ENCODE measurements at places on chromosomes 3 and 15.

GRCh38 chr3:177552051-177552450 is 354.8 kb upstream of the TBL1XR1 start:
- DNase-seq, result no peak

DNA sequence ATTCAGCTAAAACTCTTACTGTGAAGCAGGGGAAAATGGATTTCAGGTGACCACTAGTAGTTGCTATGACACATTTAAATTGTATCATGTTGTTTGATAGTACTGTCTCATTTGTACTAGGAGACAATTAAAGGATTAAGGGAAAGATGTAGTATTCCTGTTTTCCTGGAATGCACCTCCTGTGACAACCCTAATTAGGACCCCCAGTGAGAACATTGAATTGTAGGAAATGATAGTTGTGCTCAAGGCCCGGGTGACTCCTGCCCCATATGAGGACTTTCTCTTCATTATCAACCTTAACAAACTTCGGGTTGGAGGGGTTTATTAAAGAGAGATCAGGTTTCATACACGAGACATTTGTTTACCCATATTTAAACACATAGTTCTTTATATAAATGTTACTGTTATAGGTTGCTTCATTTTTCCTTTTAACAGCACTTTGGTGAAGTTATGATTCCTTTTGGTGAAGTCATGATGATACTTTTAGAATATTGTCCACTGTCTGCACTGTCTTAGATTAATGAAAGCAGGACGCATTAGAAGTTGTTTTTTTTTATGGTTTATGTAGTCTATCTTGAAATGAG is 392.6 kb upstream of the NAALADL2 start:
- DNase-seq, result no peak

GRCh38 chr15:57114070-57114469 is 195.6 kb downstream of the TCF12 start:
- no peak for DNase-seq

DNA sequence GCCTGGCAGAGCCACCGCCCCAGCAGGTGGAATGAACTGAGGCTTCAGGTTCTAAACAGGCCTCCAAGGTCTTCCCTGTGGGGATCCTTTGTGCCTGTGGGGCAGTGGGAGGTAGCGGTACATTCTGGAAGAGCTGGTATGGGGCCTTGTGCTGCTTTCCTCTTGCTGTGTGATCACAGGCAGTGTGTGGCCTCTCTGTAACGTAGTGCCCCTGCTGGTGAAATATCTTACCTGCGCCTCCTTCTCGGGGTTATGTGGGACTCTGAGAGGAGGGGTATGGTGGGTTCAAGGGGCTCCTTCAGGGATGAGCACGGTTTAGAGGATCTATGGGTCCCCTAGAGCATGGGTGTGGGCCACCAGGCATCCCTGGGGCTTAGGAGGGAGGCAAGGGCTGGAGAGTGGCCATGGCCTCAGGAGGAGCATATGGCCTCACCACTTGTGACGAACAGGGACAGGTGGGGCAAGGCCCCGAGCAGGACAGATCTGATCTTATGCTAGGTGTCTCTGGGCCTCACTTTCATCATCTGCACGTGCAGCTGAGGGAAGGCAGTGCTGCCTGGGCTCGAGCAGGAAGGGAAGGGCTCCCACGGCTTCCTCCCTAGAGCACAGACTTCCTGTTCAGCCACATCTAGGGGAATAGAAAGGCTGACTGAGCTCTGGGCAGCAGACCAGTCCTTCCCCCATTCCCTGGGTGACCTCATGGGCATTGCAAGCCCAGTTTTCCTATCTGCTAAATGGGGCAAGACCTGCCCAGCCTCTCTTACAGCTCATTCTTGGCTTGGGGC is 1.9 kb upstream of the ALS2CL start:
- peak; percentile 85 for DNase-seq

- DNase-seq, result peak; percentile 85
These were observed at the start of gene CFAP44 for GRCh38 chr3:113441051-113441770. TSS of gene CFAP44 (minus strand) at chr3:113441493. CDS start at chr3:113433664, 7,829 bp downstream.

DNA sequence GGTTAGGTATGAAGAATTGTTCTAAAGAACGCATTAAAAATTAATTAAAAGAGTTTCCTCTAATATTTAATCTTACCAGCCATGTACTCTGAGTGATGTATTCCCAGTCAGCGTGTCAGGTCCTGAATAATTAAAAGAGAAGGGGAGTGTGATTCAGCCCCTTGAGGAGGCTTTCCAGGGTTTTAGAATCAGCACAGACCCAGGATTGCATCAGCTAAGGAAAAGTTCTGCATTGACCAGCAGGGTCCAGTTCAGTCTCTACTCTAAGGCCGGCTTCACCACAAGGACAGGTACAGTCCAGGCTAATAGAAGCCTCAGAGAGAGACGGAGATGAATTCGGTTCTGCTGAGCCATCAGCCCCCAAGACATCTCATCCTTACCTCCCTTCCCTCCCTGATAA is 499.5 kb upstream of the PROK2 start:
- no peak for DNase-seq

DNA sequence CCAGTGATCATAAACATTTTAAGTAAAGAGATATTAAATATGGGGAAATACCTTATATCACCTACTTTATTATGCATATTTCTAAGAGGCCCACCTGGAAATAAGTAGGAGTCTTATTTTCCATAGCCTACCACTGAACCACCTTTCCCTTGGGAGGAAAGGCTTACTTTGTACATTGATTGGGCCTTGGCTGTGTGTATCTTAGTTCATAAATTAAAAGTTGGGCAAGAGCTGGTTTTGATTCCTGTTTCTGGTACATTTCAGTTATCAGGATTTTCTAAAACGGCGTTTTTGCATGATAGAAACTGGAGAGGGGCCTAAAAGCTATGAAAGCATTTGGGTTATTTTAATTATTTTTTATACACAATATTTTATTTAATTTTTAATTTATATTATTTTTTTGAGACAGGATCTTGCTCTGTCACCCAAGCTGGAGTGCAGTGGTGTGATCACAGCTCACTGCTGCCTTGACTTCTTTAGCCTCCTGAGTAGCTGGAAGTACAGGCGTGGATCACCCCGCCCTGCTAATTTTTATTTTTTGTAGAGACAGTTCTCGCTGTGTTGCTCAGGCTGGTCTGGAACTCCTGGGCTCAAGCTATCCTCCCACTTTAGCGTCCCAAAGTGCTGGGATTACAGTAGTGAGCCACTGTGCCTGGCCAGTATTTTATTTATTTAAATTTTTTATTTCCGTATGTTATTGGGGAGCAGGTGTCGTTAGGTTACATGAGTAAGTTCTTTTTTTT is 2.6 kb downstream of the GMPS start:
- DNase-seq, result no peak

DNA sequence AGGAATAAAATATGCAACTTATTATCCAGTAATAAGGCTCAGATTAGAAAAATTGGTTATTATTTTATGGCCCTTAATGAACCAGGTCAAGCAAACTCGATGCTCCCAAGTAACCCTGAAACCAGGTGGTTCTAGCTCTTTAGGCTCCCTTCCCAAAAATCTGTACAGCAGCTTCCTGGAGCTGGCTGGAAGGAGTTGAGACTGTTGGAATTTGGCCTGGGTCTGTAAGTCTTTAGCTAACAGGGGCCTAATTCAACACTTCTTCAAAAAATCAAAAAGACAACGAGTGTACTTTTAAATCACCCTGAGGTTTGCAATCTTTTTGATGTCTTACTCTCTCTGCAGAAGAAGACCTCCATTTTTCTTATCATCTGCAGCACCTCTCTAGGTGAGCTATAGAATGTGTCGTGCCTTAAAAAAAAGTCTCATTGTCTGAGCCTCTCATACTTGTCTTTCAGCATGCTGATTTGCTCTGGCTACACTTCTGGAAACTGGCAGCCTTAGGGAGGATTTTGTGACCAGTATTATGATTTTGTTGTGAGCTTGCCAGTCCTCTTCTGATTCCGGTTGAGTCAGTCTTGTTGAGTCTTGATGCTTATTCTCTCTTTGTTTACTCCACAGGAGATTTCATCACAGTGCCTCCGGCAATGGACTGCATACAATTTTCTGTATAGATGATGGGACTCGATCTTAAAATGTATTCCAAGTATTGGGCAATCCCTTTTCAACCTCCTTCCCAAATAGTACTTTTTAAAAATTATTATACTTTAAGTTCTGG is 235.0 kb upstream of the KBTBD8 start:
- no peak for DNase-seq

- no peak for DNase-seq
These were observed 125.6 kb downstream of the CD47 start for GRCh38 chr3:107965136-107965655.

GRCh38 chr15:68272721-68273271 is 4.7 kb upstream of the FEM1B start:
- DNase-seq, result no peak
